ENCODE measurements at places on chromosomes 2 and 18. TPM values are rescaled to one million over a fixed set of nuclear protein-coding genes. Genes with fewer than 3 reads are reported as not detected.

DNA sequence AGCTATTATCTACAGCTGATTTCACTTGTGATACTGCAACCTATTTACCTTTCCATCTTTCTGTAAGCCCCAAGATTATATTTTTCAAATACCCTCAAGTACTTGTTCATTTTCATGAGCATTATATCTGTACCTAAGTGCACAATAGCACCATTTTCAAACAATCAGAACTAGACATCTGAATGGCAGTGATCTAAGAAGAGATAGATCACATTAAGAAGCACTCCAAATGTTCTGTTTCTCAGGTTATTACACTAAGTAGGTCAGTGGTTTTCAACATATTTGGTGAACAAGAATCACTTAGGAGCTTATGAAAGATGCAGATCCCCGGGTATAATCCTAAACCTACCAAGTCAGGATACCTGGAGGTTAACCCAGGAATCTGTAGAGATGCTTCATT lies 872.7 kb downstream of the DCDC2C start:
- DNase-seq = no peak

Gene TSHZ1
- 3.4 TPM for total RNA-seq

DNA sequence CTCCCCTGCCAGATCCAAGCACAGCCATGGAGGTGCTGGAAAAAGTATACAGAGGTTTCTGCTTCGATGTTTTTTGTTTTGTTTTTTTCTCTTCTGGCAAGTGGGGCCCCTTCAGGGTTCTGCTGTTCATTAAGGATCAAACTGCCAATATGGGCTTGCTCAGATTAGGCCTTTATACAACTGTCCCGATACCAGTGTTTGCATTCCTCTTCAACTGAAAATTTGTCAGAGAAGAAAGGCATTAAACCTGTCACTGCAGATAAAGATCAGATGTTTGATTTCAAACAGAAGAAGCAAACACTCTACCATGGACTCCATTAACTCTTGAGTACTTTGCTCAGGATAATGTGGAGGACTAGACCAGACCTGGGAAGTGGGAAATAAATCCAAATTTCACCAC lies 396.0 kb upstream of the SMIM21 start:
- no peak for DNase-seq

DNA sequence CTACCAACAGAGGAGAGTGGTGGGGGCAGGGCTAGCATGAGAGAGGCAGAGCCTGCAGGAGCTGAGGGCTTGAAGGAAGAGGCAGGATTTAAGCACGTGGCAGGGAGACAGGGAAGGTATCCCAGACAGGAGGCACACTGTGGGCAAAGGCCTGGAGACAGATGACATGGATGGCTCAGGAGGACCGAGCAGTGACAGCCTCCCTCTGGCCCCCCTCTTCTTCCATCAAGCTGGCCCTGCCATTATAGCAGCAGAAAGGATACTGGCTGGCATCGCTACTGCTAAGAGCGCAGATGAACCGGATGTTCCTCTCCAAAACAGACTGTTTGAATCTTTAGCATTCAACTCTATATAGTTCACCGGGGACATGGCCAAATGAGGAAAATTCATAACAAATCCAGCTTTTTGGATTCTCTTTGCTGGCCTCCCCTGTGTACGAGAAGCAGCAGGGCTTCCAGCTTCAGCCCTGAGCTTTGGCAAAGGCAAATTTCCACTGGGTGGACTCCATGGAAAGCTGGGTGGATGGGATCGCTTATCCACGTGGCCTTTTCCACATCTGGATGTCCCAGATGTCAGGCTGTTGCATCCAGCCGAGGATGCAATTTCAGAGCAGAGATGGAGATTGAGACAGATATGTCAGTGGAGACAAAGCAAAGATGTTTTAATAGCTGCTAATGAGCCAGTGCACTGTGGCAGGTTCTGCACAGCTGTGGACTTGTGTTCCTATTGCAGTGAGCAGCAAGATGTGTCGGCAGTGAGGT lies 36.2 kb downstream of the CAPN13 start:
- no peak for DNase-seq

DNA sequence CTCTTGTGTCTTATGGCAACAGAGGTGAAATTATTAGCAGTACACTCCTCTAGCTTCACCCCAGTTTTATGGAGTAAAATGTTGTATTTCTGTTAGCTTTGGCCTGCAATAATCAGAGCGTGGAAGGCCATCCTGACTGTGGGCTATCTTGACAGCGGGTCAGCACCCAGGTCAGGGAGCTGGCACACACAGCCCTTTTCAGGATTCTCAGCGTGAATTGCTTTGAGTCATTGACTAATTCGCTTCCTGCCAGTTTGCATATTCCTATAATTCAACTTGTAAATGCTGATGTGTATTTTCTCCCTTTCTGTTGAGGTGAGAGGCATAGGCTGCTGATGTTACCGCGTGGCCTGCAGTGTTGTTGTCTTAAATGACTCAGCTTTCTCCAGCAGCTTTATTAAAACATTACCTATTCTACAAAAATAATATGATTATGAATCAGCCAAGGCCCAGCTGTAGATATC lies 109.6 kb upstream of the EML6 start:
- no peak for DNase-seq

Gene ANO7
- total RNA-seq = 4.1 TPM

DNA sequence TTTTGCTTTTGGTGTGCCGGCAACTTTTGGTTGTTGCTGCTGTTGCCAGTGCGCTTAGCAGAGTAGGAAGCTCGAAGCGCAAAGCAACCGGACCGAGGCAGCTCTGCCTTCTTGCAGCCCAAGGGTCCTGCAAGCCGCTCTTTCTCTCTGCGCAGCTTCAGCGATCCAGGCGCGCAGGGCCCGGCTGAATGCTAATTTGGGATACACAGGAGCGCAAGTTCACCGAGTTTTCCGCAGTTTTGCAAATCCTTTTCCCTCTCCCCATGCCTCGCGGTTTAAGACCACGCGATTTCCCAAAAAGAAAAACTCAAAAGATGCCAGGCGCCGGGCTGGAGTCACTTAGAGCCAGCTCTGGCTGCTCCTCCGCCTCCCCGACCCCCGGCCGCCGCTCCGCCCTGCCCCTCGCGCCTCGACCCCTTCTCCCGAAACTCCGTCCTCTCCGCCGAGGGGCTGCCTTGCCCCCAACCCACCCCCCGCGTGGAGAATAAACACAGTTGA lies 13.5 kb upstream of the SIX3 start:
- no peak for DNase-seq

GRCh38 chr2:17709897-17710296 lies 43.7 kb downstream of the SMC6 start:
- no peak for DNase-seq

Gene DNAJC5G
- 0.25 TPM for total RNA-seq

- DNase-seq = no peak
Observed at GRCh38 chr18:51578406-51578980, 381.0 kb upstream of the MEX3C start.

- no peak for DNase-seq
Observed at GRCh38 chr2:20457661-20458630, 11.1 kb downstream of the RHOB start.

Gene CYRIA
- total RNA-seq = 0.20 TPM

GRCh38 chr18:77220726-77221125 lies 28.9 kb upstream of the GALR1 start:
- no peak for DNase-seq

- DNase-seq = no peak
Observed at GRCh38 chr18:4351005-4351404, 104.1 kb downstream of the DLGAP1 start.

DNA sequence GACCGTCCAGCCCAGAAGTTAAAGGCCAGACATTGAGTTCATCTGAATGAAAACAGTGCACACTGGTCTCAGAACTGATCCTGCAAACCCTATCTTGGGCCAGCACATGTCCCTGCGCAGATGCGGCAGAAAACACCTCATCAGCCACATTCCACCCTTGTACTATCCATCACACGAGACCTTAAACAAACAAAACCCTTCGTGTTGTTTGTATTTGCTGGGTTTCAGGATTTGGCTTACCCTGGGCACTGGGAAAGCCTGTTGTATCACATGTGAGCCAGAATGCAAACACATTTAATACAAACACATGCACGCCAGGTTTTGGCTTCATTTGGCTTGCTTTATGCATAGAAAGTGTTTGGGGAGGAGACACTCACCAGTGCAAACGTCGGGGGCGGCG lies 12.5 kb downstream of the WIPF1 start:
- peak; percentile 13 for DNase-seq

DNA sequence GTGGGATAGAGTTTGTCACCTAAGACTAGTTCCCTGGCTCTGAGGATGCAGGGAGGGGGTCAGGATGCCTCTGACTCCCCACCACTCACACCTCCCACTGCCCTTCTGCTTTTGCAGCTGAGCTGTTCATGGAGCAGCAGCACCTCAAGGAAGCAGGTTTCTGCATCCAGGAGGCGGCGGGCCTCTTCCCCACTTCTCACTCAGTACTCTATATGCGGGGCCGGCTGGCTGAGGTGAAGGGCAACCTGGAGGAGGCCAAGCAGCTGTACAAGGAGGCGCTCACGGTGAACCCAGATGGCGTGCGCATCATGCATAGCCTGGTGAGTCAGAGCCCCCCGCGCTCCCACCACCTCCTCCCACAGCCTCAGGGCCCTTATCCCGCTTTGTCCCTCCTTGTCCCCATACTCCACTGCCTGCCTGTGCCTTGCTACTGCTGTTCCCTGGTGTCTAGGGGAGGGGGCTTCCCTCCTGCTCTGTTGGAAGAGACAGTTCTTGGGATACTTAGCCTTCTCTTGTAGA lies 94.4 kb downstream of the STPG4 start:
- no peak for DNase-seq

Gene SIX3
- total RNA-seq = not detected

GRCh38 chr2:238872628-238873380 lies 24.9 kb downstream of the TWIST2 start:
- DNase-seq = no peak

Gene CHRND
- total RNA-seq = not detected

DNA sequence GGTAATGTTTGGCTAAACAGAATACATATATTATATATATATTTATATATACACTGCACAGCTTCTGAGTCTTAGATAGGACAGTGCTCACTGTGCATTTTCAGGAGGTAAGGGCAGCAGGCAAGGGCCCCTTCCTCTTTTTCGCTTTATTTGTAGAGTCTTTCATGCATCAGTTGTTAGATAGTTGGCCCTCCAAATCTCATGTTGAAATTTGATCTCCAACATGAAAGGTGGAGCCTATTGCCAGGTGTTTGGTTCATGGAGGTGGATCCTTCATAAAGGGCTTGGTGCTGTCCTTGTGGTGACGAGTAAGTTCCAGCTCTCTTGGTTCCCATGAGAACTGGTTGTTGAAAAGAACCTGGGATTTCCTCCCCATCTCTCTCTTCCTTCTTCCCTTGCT lies 48.1 kb downstream of the TSN start:
- DNase-seq = no peak

DNA sequence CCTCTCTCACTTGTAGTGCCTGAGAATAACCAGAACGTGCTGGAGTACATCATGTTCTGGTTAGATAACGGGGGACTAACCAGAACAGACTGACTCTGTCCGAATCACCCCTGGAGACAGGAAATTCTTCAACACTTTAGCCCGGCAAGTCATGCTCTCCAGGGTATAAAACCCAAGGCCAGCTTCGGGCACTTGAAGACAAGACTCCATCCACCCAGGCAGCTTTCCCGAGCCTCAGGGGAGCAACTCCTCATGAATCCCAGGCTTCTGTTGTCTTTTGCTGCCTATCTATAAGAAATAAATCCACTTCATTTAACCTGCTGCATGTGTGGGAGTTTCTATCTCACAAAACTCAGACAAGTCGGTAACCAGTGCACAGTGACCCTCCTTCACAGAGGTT lies 99.6 kb downstream of the KCNF1 start:
- no peak for DNase-seq

DNA sequence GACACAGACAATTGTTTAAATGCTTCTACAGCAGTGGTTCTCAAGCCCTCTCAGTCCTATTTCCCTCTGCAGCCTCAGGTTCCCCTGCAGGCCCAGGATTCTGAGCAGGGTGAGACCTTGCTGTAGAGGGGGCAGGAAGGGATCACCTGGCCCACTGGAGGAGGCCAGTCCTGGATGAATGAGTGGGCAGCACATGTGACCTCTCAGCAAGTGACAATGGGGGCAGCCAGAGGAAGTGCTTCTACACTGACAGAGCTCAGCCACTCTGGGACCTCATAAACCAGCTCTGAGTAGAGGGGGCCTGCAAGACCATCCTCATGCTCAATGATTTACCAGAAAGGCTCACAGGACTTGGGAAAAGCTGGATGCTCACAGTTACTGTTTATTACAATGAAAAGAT lies 63.2 kb downstream of the ASB1 start:
- DNase-seq = no peak

- no peak for DNase-seq
Observed at GRCh38 chr2:189782221-189782671, 1.9 kb downstream of the ORMDL1 start.

- DNase-seq = peak; percentile 88
Observed at GRCh38 chr2:96638144-96639121, at the start of gene KANSL3. Gene KANSL3, minus strand, starts transcription at chr2:96638312. Its CDS starts 1,177 bp downstream, at chr2:96637135.

Data from Caco-2 (cell line).